ENCODE measurements at places on chromosomes 7 and 10.

DNA sequence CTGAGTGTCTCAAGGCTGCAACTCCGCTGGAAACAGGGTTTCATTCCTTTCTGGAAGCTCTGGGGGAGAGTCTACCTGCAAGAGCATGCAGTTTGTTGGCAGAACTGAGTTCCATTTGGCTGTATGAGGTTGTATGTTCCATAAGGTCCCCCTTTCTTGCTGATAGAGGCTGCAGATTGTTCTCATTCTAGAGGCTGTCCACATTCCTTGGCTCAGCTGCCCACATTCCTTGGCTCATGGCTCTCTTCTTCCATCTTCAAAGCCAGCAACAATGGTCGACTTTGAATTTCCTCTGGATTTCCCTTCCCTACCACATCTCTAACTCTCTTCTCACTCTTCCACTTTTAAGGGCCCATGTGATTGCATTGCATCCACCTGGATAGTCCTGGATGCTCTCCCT lies 147.3 kb upstream of the CDCA7L start:
- DNase-seq = no peak

- DNase-seq = no peak
These were observed 6.1 kb downstream of the CRYGN start for GRCh38 chr7:151433721-151434400.

GRCh38 chr7:18893156-18893555 lies 224.3 kb downstream of the TWIST1 start:
- DNase-seq = no peak

GRCh38 chr7:111004310-111004901 lies 86.5 kb upstream of the LRRN3 start:
- no peak for DNase-seq

DNA sequence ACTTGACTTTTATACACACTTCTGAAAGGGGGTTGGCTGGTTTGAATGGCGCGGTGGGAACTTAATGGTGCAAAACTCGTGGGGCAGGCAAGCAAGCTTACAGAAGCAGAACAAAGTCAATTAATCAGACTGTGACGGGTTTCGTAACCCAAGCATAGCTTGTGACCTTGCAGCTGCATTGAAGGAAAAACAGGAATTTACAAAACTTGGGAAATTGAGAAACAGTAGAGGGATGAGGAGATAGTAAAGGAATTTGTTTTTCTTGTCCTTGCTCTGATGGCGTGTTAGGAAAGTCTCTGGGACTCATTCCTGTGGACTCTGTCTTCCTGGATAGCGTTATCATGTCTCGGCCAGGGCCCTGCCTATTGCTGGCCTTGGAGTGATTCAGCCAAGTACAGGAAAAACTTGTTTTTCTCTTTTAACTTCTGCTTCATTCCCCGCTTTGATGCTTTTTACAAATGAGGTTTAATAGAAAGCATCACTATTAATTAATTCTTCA lies 220.0 kb upstream of the KCND2 start:
- DNase-seq = peak; percentile 100

DNA sequence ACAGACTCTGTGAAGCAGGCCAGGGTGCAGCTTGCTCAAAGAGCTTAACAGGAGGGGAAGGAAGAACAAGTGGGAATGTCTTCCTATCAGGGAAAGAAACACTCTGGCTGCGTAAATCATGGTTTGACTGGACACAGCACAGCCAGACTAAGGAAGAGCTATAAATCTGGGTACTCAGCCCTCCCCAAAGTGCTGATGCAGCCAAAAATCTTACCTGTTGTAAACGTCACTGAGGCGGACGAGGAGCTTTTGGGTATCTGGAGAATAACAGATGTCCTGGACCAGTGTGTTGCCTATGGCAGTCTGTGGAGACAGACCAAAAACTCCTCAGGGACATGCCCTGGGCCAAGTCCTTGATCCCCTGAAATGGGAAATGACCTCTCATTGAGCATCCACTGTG lies 43.1 kb upstream of the HNRNPH3 start:
- DNase-seq = no peak

DNA sequence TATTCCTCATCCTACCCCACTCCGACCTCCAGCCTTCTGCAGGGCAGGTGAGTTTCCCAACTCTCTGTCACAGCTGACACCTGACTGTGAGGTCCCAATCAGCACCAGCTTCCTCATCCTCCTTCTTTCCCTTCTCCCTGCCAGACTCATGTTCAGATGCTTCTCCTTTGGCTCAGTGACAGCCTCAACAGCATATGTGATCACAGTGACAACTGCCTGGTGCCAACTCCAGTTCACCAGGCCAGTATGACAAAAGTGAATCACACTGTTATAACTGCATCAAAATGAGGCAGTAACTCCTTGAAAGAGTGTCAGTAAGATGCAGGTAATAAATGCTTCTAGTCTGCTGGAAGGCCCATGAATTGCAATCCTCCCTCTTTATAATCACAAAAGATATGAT lies 46.8 kb upstream of the NFE2L3 start:
- no peak for DNase-seq

GRCh38 chr7:76303202-76304147 lies 1.0 kb downstream of the HSPB1 start:
- DNase-seq = peak; percentile 94

DNA sequence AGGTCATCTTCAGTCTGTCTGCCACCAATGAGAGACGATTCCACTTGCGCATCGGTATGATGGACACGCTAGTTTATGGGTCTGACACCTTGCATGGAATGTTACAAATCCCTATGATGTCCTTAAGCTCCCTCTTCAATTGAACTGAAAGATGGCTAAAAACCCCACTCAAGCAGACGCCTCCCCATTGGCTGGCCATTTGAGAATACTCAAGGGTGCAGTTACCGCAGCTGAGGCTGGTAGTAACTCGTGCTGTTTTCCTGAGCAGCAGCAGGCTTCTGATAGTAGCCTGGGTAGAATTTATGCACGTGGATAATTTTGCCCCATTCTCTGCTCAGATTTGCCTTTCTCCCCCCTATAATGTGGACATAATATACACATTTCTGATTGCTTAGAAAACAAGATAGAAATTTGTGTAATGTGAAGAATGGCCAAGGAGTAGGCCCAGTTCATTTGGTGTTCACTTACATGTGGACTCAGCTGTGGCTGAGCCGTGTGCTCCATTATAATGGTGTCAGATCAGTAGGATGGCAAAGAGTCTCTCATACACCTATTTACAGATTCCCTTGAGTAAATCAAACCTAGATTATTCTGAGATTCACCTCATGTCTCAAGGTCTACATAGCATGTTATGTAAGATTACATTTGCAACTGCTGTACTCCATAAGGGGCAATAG lies 142.8 kb downstream of the HIBADH start:
- DNase-seq = no peak

DNA sequence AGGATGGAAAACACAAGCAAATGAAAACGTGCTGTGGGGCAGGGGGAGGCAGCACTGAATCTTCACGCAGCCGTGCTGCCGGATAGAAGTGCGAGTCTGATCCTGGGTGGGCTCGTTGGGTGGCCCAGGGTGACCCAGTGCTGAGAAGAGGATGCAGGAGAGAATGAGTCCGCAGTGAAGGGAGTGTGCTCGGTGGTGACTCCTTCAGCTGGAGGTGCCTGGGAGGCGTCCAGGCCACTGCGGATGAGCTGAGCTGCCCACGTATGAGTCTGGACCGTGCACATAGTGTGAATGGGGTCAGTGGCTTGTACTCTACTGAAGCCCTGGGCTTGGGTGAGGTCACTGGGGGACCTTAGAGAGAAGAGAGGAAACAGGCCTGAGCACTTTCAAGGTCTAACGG lies 190.0 kb upstream of the MGMT start:
- no peak for DNase-seq

- DNase-seq = no peak
These were observed 15.1 kb upstream of the GATA3 start for GRCh38 chr10:8039321-8039881.

GRCh38 chr10:1688531-1688930 lies 48.8 kb downstream of the ADARB2 start:
- DNase-seq = no peak

GRCh38 chr7:6649241-6649961 lies 12.3 kb downstream of the ZNF316 start:
- no peak for DNase-seq

GRCh38 chr10:71860243-71861029 lies 9.4 kb upstream of the PSAP start:
- peak; percentile 100 for DNase-seq

GRCh38 chr10:70874061-70874460 lies 14.3 kb downstream of the PCBD1 start:
- no peak for DNase-seq

DNA sequence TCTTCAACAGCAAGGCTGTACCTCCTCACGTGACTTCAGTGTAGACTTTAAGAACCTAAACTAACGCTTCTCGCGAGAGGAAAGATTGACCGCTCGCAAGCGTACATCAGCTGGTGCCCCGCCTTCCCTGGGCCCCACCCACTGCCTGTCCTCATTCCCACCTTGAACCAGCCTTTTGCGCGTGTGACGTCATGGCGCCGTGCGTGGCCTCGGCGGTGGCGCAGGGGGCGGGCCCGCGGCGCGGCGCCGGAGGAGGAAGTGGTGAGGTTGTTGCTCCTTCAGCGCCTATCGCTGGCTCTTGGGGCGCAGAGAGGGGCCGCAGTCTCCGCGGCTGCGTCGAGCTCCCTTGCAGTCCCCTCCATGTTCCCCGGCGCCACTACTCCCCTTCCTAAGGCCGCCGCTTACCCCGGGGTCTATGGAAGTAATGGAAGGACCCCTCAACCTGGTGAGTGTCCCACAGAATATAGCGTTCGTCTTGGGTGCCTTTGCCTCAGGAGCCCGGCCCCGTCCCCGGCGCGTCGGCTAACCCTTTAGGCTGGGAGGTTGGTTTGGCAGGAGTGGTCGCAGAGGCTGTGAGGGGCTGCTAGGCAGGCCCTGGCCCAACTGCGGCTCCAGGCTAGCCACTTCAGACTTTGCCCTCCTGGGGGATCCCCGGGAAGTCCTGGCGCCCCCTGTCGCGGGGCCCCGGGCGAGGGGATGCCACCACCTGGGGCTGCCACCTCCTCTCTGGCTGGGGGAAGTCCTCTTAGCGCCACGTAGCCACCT lies at the start of gene NRBF2:
Gene NRBF2 (plus strand): TSS at position 273 of the 765 bp plus-strand sequence. CDS start 143 bp downstream, at position 416.
- DNase-seq = peak; percentile 98

- DNase-seq = no peak
These were observed 3.3 kb downstream of the GRID1 start for GRCh38 chr10:86363184-86363832.

GRCh38 chr7:34191771-34192479 lies 286.6 kb downstream of the BMPER start:
- DNase-seq = no peak

- DNase-seq = no peak
These were observed 36.4 kb upstream of the WAC start for GRCh38 chr10:28496481-28496961.

DNA sequence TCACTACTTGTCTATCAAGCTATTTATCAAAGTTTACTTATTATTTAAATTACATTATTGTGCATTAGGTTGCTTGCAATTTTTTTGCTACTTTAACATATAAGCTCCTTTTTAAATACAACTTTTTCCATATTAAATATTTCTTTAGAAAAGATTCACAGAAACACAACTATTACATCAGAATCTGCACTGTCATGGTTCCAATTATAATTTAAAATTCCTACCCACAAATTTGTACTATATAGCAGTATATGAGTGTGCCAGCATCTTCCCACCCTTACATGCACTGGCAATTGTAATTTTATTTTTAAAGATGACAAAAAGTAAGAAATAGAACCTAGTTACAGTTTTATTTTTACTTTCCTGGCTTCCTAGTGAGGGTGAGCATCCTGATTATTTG lies 15.8 kb downstream of the MINDY3 start:
- no peak for DNase-seq

DNA sequence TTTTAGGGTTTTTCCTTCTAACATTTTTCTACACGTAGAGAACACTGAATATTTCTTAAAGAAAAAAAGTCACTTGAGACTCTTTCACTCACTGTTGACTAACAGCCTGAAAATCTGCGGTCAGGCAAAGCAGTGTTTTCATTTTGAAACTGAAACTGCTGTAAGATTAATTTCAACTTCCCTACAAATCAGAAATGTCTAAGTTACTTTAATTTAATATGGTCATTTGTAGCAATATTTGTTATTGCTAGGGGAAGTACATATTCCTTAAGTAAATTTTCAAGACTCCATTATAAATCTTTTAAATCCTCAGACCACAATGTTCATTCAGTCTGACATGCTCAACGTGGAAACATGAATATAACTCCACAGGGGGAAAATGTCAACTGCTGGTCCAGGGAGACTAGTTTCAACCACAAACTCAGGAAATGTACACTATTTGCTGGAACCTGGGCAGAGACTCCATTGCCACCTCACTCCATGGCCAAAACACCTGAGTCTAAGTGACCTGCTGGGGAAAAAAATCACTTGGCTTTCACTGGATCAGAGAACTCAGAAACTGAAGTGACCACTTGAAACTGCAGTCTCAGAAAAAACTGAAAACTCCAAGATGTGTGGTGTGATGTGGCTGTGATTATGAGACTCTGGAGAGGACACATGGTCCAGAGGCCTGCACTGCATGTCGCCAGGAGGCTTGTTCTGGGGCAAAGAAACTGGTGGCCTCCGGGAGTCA lies 161.2 kb downstream of the TAX1BP1 start:
- DNase-seq = peak; percentile 67

- DNase-seq = peak; percentile 86
These were observed 39.7 kb upstream of the TNKS2 start for GRCh38 chr10:91758303-91759146.

DNA sequence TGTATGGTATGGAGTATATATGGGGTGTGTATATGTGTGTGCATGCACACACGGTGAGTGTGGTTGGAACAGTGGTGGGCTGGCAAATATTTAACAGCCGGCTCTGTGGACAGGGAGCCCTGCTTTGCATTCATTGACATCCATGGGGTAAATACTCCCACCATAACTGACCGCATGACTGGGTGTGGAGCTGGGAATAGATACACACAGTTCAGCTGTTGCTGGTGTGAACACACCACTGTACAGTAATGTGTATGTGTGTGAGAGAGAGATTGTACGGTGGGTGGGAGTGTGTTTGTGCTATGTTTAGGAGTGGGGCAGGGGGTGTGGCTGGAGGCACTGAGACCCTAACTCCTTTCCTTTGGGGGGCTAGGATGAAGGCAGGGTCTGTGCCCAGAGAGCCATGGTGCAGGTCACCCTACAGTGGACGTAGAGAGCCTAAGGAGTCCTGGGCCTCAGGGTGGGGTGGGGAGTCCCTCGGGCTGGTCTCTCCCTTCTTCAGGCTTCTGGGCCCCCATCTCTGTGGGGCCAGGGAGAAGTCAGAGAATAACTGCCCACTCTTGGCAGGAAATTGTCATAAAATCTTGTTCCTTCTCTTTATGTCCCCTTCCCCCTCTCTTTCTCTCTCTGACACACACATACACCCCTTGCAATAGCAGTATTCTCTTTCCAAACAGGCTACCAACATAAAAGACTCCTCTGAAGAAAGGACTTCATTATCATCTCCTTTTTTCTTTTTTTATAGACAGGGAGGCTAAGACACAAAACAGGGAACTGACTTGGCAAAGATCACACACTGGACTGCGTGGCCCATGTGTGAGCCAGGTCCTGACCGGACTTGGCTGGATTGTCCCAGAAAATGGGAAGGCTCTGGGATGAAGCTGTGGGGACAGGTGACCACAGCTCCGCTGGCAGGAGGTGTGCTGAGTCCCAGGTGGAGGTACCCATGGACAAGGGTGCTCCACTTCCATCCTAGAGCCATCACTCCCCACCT lies 3.2 kb downstream of the SFRP5 start:
- DNase-seq = no peak

Data from fibroblast of lung (primary cell).